ENCODE measurements at places on chromosomes 2 and 18.

DNA sequence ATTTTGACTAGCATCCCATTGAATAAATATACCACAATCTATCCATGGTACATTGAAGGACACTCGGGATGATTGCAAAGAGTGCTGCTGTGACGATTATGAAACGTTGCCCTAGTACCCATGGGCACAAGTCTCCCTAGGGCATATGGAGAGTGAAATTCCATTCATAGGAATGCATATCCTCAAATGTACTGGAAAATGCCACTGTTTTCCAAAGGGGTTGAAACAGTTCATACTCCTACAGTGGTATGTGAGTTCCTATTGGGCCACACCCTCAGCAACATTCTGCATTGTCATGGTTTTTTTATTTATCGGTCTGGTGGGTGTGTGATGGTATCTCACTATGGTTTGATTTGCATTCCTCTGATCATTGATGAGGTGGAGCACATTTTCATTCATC lies 130.6 kb downstream of the TWIST2 start:
- DNase-seq: no peak

- DNase-seq: no peak
Measured at GRCh38 chr2:20590704-20591515, 60.0 kb downstream of the HS1BP3 start.

DNA sequence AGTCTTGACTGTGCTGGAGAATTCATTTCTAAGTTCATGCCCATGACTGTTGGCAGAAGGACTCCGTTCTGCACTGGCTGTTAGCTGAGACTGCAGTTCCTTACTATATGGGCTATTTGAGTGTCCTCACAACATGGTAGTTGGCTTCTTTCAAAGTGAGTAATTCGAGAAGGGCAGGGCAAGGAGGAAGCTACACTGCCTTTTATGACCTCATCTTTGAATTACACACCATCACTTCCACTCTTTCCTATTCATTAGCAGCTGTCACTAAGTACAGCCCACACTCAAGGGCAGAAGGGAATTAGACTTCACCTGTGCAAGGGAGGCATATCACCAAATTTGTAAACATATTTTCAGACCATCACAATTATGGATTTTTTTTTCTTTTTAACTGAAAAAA lies 55.9 kb upstream of the EPAS1 start:
- no peak for DNase-seq

DNA sequence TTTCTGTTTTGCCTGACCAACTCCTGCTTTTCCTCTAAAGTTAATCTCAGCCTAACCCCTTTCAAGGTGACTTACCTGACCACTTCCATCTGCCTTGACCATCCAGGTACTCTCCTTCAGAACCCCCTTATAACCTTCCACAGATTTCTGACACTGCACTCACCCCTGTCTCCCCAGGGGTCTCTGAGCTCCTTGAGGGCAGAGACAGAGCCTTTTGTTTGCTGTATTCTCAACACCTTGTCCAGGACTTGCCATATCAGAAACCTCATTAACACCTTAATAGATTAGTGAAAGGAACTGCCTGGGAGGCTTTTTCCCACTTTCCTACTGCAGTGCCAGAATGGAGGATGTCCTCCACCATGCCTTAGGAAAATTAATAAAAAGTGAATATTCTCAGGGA lies 119.7 kb upstream of the SERPINE2 start:
- no peak for DNase-seq

GRCh38 chr2:174836995-174837390 lies 72.7 kb upstream of the CHRNA1 start:
- no peak for DNase-seq

- DNase-seq: no peak
Measured at GRCh38 chr18:79418642-79419041, 22.9 kb downstream of the NFATC1 start.

DNA sequence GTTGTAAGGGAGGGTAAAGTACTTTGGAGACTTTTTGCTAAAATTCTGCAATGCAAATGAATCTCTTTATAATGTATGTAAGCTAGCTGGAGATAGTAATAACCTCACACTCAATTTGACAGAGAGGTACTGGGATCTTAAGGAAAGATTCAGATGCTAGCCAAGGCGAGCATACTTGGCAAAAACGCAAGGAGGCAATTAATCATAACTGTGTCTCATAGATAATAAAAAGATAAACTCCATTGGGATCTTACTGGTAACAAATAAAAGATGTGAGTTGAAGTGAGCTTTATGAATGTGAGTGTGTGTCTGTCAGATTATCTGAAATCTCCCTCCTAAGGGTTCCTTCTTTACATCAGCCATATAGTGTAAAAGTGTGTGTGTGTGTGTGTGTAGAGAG lies 533.0 kb downstream of the TMX3 start:
- DNase-seq: no peak

DNA sequence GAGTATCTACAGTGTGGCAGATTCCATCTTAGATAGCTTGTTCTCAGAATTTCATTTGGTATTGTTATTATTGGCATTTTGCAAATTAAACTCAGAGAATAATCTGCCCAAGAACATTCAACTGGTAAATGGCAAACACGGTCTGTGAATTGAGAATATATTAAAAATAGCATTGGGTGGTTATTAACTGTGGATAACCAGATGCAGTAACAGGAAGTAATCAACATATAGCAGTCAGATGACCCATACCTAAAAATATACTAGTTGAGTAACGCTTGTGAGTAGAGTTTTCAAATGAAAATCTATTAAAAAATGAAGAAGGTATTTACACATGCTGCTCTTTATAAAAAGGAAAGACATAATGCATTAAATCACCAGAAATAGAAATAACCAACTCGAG lies 129.5 kb downstream of the ZNF804A start:
- DNase-seq: no peak

- DNase-seq: peak; percentile 3
Measured at GRCh38 chr2:56130463-56131070, 53.2 kb upstream of the CCDC85A start.
